Astrocyte of the spinal cord (primary cell): ENCODE measurements at places on chromosomes 12 and 14.
A peak's percentile ranks its signal among the peaks of the same experiment; 100 is the strongest.

DNA sequence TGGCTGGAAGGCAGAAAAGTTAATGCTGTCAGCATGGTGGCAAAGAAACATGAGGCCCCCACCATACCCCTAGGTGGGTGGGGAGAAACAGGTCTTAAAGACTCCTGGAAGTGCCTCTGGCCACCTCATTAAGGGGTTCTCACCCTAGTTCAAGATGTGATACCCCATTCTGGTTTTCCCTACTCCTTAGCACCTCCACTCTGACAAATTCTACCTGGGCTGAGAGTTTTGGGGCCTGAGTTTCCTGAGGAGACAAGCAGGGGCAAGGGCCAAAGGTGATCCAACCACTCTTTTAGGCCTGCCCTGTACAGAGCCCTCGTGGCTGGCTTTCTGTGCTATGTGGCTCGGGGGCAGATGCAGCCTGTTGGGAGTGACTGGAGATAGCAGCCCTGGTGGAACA, 7.9 kb upstream of the AVIL start:
- no peak for DNase-seq

- DNase-seq, result no peak
Measured at GRCh38 chr14:80620434-80620833, 321.1 kb downstream of the CEP128 start.

- no peak for DNase-seq
Measured at GRCh38 chr12:118102609-118103008, 1.2 kb downstream of the VSIG10 start.

DNA sequence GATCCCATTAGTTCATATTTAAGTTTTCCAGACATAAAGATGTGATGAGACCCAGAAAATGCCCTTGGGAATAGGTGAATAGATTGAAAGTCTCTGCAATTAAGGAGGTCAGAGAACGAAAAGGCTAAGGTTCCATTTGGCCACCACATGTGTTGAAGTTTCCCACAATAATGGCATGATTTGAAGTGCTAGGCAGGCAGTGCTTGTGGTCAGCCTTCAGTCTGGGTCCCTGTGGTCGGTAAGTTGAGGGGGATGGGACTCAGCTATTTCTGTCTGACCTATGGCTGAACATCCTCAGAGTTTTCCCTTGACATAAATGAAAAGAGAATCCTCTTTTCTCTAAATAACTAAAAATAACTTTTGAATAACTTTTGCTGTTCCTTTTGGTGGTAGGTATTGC, 92.4 kb downstream of the PELI2 start:
- no peak for DNase-seq

DNA sequence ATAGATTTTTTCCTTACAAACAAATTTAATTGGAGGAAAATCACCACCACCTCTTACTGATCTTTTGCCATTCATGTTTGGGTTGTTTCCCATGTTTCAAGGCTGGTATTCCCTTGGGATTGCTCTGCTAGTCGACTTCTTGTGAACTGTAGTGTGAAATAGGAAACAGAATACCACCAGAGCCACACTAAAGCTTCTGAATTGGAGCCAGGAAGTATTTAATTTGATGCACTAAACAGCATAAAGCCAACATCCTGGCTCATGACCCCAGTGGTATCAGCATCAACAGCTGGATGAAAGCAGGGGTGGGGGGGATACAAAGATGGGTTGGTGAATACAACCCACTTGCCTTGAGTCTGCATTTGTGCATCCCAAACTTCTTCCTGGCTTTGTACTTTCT, 127.5 kb downstream of the TBC1D30 start:
- no peak for DNase-seq

GRCh38 chr12:111687255-111687654, 1.4 kb downstream of the ACAD10 start:
- no peak for DNase-seq

DNA sequence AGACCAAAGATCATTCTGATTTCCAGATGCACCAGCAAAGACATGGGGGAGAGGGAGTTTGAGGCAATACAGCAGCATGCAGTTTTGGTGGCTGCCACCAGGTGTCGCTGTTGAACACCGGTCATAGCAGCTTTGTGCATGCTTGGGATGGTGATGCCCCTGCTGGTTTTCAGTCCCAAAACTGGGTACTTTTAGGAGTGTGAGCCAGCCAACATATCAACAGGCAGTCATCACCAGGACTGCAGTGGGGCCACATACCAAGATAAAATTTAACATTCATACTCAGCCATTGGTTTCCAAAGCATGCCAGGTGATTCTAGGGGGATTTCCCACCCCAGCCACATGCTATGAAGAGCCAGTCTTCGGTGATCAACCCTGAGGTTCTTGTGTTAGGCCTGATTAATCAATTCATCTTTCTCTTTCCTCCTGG, 64.2 kb downstream of the PHETA1 start:
- peak; percentile 8 for DNase-seq

- peak; percentile 94 for DNase-seq
Measured at GRCh38 chr14:75310295-75311111, 31.9 kb downstream of the FOS start.

GRCh38 chr14:75279153-75279762, 630 bp downstream of the FOS start:
- peak; percentile 82 for DNase-seq

- DNase-seq, result peak; percentile 3
Measured at GRCh38 chr12:118436986-118437385, 60.6 kb downstream of the SUDS3 start.

GRCh38 chr12:13099844-13100604, 3.4 kb downstream of the GSG1 start:
- DNase-seq, result peak; percentile 7

GRCh38 chr12:113482334-113482733, 10.7 kb upstream of the LHX5 start:
- DNase-seq, result no peak

DNA sequence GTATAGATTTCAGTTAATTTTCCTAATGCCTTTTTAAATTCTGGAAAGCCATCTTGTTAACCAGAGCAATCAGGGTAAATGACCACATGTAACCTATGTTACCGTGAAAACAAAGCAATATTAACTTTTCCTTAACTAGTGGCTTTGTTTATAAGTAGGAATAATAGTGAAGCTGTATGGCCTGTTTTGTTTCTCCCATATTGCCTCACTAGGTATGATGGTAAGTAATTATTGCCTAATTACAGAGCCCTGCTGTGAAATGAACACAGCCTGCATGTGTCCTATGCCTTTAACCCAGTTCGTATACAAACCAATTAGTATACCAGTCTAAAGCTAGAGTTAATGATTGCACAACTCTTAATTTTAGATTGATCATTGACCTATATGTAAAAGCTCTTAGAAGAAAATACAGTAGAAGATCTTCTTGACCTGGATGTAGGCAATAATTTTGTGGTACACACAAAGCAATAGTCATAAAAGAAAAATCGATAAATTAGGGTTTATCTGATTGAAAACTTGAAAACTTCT, 249.9 kb downstream of the CCDC91 start:
- DNase-seq, result no peak

DNA sequence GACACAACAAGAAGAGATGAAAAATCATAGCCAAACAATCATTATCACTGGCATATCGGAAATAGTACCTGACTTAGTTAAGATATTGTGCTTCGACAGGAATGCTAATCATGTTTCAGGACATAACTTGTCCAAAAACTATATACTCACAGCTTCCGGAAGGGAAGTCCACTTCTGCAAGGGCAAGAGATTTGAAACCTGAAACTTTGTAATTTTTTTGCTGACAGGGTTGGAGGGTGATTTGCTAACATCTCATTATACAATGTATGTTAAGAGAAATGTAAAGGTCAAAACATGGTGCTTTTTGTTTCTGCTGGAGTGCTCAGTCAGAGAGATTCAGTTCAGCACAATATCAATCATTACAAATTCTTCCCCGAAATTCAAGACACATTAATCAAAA, 200.3 kb downstream of the CNTN1 start:
- DNase-seq, result no peak

DNA sequence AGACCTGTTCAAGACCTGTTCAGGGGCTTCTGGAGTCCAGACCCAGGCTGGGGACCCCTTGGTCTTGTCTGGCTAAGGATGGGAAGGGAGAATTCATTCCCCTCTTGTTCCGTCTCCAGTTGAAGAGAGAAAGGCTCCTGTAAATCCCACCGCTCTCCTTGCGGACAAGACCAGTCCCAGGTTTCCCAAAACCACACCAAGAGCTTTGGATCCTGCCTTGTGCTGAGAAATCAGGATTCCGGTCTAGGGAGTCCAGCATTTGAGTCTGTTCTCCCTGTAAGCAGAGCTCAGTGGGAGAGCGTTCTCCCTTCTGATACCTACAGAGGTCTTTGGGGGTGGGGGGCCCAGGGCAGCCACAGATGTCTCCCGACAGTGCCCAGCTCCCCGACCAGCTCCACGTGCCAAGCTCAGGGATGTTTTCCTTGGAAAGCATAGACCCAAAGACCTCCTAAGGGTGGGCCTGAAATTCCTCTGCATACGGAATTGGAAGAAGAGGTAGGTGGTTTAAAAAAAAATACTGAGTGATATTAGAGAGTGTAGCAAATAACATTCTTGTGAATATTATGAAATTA, 1.9 kb downstream of the HOXC13 start:
- DNase-seq, result no peak

DNA sequence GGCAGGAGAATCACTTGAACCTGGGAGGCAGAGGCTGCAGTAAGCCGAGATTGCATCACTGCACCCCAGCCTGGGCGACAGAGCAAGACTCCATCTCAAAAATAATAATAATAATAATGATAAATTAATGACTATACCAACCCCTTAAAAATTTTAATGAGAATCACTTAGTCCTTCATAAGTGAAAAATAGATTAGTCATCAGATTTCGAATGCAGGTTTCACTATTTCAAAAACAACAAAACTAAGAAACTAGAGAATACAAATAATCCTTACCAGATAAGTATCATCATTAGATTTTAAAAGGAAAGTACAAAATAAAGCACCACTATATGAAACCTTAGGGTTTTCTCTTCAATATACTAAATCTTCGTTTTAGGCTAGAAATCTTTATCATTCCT, 62.3 kb downstream of the CEP83 start:
- DNase-seq, result no peak

DNA sequence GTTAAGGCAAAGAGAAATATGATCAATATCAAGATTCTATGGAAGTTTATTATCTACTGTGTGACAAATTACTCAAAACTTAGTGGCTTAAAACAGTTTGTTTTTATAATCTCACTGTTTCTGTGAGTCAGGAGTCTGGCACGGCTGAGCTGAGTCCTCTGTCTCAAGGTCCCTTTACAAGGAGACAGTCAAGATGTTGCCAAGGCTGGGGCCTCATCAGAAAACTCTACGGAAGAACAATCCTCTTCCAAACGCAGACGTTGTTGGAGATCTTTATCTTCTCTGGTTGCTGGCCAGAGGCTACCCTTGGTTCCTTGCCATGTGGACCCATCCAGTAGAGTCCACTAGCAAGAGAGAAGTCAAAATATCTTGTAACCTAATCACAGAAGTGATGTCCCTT, 100.6 kb upstream of the CCND2 start:
- DNase-seq, result peak; percentile 3

GRCh38 chr12:95440401-95440800, 33.6 kb upstream of the METAP2 start:
- DNase-seq, result peak; percentile 19

DNA sequence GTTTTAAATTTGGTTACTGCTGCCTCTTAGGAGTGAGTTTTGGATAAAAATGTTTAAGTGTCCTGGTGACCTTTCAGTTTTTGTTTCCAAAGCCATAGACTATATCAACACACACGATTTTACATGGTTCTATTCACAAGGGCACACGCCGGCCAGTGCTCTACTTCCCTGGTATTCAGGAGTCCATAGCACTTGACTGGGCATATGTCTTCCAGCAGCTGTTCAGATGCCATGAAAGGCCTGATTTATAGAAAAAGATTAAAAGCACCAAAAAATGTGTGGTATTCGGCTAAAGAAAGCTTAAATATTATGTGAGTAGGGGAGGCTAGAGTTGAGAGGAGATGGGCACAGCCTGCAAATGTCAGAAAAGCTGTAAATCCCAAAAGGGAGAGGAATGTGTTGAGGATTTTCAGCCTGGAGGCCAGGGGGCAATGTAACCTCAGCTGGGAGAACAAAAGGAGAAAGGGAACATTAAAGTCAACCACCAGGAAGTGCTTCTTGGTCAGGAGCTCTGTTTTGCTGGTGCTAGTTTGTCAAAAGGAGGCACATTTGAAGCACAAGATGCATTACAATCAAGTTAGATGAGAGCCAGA, 478.4 kb downstream of the RAD51B start:
- peak; percentile 54 for DNase-seq

GRCh38 chr12:3752096-3752709, 706 bp downstream of the CRACR2A start:
- DNase-seq, result peak; percentile 28

DNA sequence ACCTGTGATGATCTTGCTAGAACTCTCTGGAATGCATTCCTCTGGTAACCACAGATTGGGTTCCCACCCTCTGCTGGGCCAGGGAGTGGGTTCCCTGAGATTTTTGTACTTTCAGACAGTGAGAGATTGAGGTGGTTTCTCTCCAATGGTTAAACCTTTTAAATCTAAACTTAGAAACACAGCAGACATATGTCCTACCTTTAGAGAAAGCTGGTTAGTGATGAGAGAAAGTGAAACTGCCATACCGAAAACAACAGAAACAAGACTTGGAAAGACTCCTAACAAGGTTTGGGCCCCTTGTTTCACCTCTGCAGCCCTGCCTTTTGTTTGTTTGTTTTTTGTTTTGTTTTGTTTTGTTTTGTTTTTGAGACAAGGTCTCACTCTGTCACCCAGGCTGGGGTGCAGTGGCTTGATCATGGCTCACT, 9.7 kb upstream of the SGPP1 start:
- no peak for DNase-seq

- no peak for DNase-seq
Measured at GRCh38 chr12:99454539-99455172, 192.9 kb upstream of the GARIN6 start.

- DNase-seq, result no peak
Measured at GRCh38 chr12:95343461-95344230, 126.0 kb downstream of the VEZT start.

GRCh38 chr12:113297214-113297587, 37.7 kb downstream of the SLC8B1 start:
- DNase-seq, result no peak

- DNase-seq, result no peak
Measured at GRCh38 chr12:71536279-71536938, 96.8 kb downstream of the LGR5 start.

- peak; percentile 69 for DNase-seq
Measured at GRCh38 chr14:75905147-75905904, 76.5 kb downstream of the TGFB3 start.

- no peak for DNase-seq
Measured at GRCh38 chr14:70652871-70653270, 11.2 kb downstream of the TTC9 start.

- no peak for DNase-seq
Measured at GRCh38 chr12:132625731-132626430, 7.3 kb downstream of the P2RX2 start.

DNA sequence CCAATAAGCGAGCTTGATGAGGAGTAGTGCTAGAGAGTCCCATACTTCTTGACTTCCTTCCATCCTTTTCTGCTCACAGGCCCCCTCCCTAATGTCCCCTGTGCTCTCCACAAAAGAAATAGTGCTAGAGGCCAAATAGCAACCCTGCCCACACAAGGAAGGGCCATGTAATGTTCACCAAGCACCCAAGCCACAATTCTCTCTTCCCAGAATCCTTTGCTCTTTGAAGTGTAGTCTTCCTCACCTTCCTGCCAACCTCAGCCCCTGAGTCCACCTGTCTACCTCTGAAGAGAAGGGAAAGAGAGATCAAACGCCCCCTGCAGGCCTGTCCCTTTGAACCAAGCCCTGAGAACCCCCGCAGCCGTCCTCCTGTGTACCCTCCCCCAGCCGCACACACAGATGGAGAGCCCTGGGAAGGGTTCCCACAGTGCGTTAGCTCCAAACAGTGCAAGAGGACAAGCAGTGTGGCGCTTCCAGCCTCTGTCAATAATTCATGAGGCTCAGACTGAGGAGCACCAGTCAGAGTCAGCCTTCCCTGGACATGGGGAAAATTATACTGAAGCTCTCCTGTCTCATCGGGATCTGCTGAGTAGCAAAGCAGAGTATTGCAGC, 1.9 kb upstream of the DHRS4 start:
- DNase-seq, result no peak
